KBM-7 (cell line): ENCODE measurements at places on chromosomes 12 and 14.
A peak's percentile ranks its signal among the peaks of the same experiment; 100 is the strongest.

GRCh38 chr14:88305528-88306322 lies 17.3 kb downstream of the KCNK10 start:
- DNase-seq = no peak

GRCh38 chr12:109510196-109510595 lies 32.8 kb downstream of the UBE3B start:
- DNase-seq = no peak

GRCh38 chr12:127381043-127381668 lies 885.8 kb upstream of the TMEM132C start:
- DNase-seq = peak; percentile 59

- DNase-seq = no peak
Observed at GRCh38 chr12:93115198-93115601, 186.1 kb upstream of the EEA1 start.

DNA sequence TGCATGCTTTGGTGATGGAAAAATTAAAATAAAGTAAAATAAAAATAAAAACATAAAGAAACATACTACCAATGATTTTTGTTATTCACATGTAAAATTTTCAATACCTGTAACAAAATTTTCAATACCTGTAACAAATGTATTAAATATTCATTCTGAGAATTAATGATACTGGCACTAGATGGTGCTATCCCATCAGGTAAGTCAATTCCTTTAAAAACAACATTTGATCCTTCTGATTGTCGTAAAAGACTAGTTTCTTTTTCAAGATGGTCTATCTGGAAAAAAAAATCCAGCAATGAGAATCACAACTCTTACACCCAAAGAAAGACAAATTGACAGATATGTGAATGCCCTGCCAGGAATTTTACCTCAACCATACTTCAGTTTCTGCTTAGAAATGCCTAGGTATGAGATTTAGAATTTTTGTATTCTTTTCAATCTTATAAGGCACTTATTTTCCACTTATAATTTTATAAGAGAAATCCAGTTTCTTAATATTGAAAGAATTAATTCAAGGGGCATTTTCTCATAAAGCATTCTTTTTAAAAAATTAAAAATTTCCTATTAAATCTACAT lies 30.7 kb downstream of the CEP290 start:
- DNase-seq = peak; percentile 19

- DNase-seq = no peak
Observed at GRCh38 chr12:114403011-114403689, 2.8 kb downstream of the TBX5 start.

DNA sequence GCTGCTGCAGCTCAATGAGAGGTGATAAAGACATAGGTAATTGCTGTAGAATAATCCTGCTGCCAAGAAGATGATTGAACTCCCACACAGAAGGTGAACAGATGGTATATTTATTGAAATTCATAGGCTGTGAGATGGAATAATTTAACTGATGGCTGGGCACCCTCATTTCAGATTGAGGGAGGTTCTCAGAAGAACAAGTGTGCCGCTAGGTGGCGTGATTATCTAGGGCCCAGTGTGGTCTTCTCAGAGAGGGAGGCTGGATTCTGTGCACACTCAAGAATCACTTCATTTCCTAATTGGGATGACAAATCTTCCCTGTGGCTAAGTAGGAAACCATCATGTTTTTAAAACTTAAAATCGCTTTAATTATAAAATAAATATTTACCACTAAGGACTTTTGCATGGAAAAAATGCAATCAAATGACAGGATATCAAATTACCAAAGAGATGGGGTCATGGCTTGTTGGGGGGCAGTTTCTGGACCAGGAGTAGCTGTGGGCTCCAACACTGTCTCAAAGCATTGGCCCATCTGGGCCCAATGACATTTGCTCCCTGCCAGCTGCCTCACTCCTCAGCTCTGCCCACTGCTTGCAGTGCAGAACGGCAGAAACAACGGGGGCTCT lies 132.3 kb downstream of the SNAPC1 start:
- peak; percentile 57 for DNase-seq

DNA sequence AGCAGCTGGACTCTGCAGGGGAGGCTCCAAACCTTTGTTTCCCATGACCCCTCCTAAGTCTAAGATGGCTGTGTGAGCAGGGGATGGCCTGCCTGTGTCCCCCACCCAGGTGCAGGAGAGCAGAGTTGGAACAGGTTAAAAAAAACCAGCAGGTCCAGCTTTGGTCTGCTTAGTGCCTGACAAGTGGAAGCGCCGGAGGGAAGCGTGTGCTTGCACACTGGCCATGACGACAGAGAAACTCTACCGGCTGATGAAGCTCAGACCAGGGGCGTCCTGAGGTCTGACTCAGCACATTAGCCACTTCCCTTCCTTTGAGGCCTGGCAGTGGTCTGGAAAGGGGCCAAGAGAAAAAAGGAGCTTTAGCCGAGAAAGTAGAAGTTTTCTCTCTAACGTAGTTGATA lies 280.1 kb downstream of the VRK1 start:
- peak; percentile 89 for DNase-seq

DNA sequence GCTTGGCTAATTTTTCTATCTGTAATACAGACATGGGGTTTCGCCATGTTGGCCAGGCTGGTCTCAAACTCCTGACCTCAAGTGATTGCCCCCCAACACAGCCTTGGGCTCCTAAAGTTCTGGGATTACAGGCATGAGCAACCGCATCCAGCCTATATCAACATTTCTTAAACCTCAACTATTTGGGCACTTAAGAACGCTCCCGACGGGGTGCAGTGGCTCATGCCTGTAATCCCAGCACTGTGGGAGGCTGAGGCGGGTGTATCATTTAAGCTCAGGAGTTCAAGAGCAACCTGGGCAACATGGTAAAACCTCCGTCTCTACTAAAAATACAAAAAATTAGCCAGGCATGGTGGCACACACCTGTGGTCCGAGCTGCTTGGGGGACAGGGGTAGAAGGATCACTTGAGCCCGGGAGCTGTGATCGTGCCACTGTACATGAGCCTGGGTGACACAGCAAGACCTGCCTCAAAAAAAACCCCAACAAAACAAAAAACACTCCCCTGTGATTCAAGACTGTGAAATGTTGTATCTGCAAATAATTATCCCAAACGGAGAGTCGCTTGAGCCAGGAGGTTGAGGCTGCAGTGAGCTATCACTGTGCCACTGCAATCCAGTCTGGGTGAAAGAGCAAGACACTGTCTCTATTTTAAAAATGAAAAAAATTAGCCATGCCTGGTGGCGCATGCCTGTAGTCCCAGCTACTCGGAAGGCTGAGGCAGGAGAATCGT lies 21.5 kb downstream of the PPTC7 start:
- DNase-seq = no peak

GRCh38 chr12:66309606-66310005 lies 7.3 kb downstream of the HELB start:
- DNase-seq = no peak

- no peak for DNase-seq
Observed at GRCh38 chr14:101380512-101380911, 180.8 kb upstream of the DIO3 start.

DNA sequence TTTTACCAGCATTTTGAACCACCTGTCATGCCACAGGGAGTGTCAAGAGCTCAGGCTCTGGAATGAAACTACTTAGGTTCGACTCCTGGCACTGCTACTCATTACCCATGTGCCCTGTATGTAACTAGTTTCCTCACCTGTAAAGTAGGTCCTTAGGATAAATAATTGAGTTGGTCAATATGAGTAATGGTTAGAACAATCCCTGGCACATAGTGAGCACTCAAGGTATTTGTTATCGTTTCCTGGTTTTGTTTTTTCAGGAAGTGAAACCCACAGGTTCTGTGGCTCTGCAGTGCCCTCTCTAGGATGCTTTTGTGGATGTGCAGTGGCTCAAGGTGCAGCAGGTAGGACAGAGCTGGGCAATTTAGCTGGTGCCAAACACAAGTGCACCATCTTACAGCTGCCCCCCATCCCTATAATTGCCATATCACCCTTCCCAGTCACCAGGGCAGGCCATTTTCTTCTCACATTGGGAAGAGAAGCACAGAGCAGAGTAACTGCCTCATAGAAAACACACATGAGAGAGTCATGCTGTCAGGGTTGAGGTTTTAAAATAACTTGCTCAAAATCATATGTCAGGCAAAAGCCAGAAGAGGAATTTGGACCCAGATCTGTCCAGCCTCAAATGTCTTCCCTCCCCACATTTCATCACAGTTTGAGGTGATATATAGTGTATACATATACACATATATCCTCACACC lies 297.5 kb downstream of the RPAP3 start:
- peak; percentile 84 for DNase-seq

DNA sequence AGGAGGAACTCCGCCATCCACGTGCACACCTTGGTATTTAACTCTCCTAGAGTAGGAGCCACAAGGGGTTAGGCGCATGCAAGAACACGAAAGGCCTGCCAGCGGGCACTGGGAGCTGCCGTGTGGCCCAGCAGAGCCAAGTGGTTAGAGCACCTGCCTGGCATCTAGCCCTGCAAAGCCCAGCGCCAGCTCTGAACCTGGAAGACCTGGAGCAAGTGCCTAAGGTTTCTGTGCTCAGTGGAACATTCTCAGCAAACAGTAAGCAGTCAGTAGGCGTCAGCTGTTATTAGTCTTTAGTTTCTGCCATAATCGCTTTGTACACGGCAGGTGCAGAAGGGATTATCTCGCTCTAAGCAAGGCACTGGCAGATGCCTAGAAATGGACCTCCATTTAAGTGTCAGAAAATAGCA lies 55.4 kb downstream of the SETD3 start:
- no peak for DNase-seq

DNA sequence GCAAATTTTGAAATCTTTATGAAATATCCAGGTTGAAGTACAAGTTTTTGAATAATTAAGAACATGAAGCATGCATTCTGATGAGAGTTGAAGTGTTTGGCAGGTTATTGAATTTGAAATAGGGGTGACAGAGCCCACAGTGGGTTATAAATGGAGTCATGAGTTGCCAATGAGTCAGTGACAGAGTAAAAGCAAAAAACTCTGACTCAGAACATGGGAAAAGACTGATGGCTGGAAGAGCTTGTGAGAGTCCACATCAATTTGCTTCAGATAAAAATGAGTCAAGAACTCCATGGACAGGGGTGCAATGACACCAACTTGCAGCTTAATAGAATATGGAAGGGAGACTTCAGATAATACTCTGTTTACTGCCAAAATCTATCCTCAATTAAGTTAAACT lies 105.3 kb downstream of the SLC6A15 start:
- no peak for DNase-seq

DNA sequence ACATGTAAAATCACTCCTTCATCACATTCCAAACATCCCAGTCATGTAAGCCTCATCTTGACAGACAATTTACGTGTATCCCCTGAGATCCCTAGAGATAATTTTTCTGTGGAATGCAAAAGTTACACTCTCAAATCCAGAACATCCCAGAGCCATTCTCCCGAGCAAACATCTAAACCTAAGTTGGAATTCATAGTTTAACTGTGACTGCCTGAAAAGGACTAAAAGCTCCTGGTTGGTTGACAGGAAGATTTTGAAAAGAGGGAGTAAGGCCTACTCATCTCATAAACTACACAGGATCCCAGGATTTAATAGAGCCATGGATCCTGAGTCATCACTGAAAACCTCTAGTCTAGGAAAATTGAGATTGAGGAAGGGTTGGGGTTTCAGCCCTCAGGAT lies 123.6 kb downstream of the SCN8A start:
- no peak for DNase-seq

GRCh38 chr12:27009881-27010301 lies 4.3 kb downstream of the TM7SF3 start:
- peak; percentile 47 for DNase-seq

DNA sequence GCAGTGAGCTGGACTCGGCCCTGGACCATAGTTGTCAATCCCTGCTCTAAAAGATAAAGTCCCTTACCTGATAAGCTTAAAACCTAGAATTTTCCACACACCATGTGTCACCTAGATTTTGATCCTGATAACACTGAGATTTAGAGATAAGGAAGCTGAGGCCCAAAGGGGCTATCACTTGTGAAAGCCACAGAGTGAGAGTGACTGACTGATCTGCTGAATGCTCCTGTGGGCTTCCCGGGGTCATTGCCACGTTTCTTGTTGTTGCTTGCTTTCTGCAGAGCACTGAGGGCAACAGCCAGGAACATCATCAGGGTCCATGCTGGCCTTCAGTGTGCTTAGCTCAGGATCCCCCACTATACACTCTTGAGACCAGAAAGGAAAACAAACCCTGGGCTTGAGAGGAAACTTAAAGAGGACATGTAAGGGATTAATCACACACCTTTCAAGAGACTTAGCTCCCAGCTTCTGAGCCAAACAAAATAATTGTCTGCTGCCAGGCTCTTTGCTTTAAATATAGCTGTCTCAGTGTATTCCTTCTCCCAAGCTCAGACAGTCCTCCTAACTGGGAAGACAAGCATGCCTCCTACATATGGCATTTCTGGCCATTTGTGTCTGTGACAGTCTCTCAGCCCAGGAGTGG lies 82.6 kb upstream of the ARHGAP5 start:
- no peak for DNase-seq

- no peak for DNase-seq
Observed at GRCh38 chr14:97506626-97507025, 709.4 kb downstream of the VRK1 start.

DNA sequence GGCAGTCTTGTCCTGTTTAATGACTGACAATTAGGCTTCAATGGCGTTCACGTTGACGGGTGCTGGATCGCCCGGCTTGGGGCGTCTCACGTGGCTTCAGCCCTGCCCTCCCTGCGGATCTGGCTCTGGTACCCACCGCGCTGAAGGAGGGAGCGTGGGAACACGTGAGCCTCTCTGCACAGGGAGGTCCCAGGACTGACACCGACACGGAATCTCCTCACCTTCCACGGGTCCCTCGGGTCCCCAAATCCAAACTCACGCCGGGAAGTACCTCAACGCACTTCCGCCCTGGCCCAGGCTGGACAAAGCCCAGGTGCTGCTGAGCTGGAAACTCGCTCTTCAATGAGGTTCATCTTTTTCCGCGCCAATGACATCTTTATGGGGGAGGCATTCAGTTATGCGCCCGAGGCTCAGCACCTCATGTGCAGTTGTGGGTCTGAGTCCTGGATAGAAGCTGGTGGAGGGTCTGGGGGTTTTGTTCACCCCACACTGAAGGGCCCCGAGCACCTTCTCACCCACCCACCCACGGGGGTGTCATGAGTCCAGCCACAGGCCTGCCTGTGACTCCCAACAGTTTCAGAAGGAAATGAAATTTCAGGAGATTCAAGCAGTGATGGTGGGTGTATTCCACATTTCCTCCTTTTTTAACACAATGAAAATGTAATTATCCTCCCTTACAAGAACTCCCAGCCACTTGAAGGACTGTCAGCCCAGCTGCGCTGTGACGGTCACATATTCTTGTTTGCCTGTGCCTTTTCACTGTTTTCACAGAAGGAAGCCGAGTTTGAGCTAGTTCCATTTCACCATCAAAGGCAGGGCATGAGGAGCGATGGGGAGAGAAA lies 251.7 kb upstream of the SFSWAP start:
- DNase-seq = no peak
